Prostate gland (tissue), 2 donors: ENCODE measurements at places on chromosomes 1 and 21. TPM values are rescaled to one million over a fixed set of nuclear protein-coding genes. Genes with fewer than 3 reads are reported as not detected.

Gene FAM177B
- 0.51 TPM for total RNA-seq

DNA sequence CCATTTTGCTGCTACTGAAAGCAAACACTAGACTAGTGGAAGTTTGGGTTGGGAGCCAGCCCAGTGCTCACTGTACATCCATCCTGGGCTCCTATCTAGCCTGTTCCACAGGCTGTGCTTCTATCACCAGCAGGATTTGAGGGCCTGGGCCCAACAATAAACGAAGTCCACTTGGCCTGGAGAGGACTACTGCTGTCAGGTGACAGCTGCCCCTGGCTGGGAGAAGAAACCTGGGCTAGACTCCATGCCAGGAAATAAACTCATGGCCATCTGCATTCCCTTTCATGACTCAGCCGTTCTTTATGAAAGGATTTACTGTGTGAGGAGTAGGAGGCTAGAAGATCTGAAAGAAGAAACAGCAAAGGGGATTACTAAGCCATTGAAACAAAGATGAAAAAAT is 35.5 kb downstream of the COLGALT2 start:
- H3K4me1 ChIP-seq, result no peaks in the 10 kb centered on the region
- H3K27ac ChIP-seq, result no peak overlapping the region
- DNase-seq, result no peak
- H3K36me3 ChIP-seq, result no peaks in the 10 kb centered on the region

- H3K4me1 ChIP-seq, result peaks cover 10% of the 10 kb centered on the region
- no peak overlapping the region for H3K27ac ChIP-seq
- no peaks in the 10 kb centered on the region for H3K27me3 ChIP-seq
- DNase-seq, result no peak
- H3K4me3 ChIP-seq, result no peak overlapping the region
- H3K36me3 ChIP-seq, result no peaks in the 10 kb centered on the region
Observed at GRCh38 chr1:28070725-28071593, 17.5 kb downstream of the EYA3 start.

DNA sequence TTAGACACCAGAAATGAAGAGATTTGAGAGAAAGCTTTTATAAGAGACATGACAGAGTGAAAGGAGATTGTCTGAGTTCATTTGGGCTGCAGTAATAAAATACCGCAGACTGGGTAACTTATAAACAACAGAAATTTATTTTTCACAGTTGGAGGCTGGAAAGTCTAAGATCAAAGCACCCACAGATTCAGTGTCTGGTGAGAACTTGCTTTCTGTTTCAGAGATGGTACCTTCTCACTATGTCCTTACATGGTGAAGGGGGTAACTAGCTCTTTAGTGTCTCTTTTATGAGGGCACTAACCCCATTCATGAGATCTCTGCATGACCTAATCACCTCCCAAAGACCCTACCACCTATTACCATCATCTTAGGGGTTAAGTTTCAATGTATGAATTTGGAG is 30.9 kb upstream of the FCRL4 start:
- H3K27ac ChIP-seq, result no peak overlapping the region
- DNase-seq, result no peak
- H3K36me3 ChIP-seq, result no peaks in the 10 kb centered on the region
- H3K27me3 ChIP-seq, result no peaks in the 10 kb centered on the region

Gene SEMA4A
- total RNA-seq, result 22.9 TPM

Gene CD2
- 1.3 TPM for total RNA-seq

- DNase-seq, result no peak
- no peak overlapping the region for H3K27ac ChIP-seq
- H3K4me1 ChIP-seq, result peaks cover 12% of the 10 kb centered on the region
- H3K36me3 ChIP-seq, result no peaks in the 10 kb centered on the region
- H3K4me3 ChIP-seq, result peak overlapping the region; percentile 49
Observed at GRCh38 chr1:32703479-32704291, 1.1 kb upstream of the SYNC start.

GRCh38 chr21:15301014-15301413 is 236.2 kb upstream of the NRIP1 start:
- H3K27me3 ChIP-seq, result no peaks in the 10 kb centered on the region
- no peak overlapping the region for H3K4me3 ChIP-seq
- no peaks in the 10 kb centered on the region for H3K36me3 ChIP-seq

- H3K27me3 ChIP-seq, result no peaks in the 10 kb centered on the region
- no peak overlapping the region for H3K4me3 ChIP-seq
Observed at GRCh38 chr1:230563591-230563990, 78.7 kb upstream of the COG2 start.

- H3K36me3 ChIP-seq, result no peaks in the 10 kb centered on the region
- H3K27ac ChIP-seq, result no peak overlapping the region
- no peak for DNase-seq
- no peaks in the 10 kb centered on the region for H3K4me1 ChIP-seq
- H3K4me3 ChIP-seq, result no peak overlapping the region
Observed at GRCh38 chr1:6807782-6808181, 22.5 kb downstream of the CAMTA1 start.

GRCh38 chr1:65260851-65261473 is 48.4 kb upstream of the DNAJC6 start:
- H3K27ac ChIP-seq, result no peak overlapping the region
- no peak overlapping the region for H3K4me3 ChIP-seq
- no peaks in the 10 kb centered on the region for H3K27me3 ChIP-seq
- no peaks in the 10 kb centered on the region for H3K4me1 ChIP-seq
- DNase-seq, result no peak

Gene GBP4
- 6.0 TPM for total RNA-seq

- no peak overlapping the region for H3K27ac ChIP-seq
- no peak for DNase-seq
- H3K4me1 ChIP-seq, result no peaks in the 10 kb centered on the region
- no peaks in the 10 kb centered on the region for H3K36me3 ChIP-seq
- no peak overlapping the region for H3K4me3 ChIP-seq
- no peaks in the 10 kb centered on the region for H3K27me3 ChIP-seq
Observed at GRCh38 chr1:61782771-61783170, 40.5 kb downstream of the PATJ start.

DNA sequence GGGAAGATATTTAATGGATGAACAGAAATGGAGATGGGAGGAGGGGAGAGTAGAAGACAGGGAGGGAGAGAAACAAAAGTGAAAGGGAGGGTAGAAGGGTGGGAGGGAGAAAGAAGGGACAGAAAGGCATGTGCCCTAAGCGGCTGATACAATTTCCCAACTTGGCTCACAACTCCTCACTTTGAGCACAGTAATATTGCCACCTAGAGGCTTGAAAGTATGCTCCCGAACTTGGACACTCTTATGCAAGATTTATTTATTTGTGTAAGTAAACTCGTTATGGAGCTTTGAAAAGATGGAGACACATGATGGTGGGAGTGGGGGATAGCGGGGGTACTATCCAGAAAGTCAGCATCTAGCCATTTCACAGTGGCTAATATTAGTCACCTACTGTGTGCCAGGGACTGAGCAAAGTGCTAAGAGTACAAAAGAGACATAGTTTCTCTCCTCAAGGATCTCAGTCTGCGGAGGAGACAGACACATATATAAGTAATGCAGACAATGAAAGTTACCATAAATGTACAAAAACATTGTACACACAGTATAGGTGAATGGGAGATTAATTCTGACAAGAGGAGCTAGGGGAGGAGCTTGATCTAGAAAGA is 189.7 kb downstream of the SEC16B start:
- no peak overlapping the region for H3K4me3 ChIP-seq
- peak; percentile 12 for DNase-seq
- no peaks in the 10 kb centered on the region for H3K4me1 ChIP-seq
- no peaks in the 10 kb centered on the region for H3K27me3 ChIP-seq
- H3K36me3 ChIP-seq, result no peaks in the 10 kb centered on the region

GRCh38 chr1:160675641-160676410 is 29.0 kb upstream of the SLAMF1 start:
- peak; percentile 38 for DNase-seq
- no peaks in the 10 kb centered on the region for H3K4me1 ChIP-seq
- H3K27me3 ChIP-seq, result no peaks in the 10 kb centered on the region
- no peaks in the 10 kb centered on the region for H3K36me3 ChIP-seq
- H3K27ac ChIP-seq, result no peak overlapping the region
- no peak overlapping the region for H3K4me3 ChIP-seq

DNA sequence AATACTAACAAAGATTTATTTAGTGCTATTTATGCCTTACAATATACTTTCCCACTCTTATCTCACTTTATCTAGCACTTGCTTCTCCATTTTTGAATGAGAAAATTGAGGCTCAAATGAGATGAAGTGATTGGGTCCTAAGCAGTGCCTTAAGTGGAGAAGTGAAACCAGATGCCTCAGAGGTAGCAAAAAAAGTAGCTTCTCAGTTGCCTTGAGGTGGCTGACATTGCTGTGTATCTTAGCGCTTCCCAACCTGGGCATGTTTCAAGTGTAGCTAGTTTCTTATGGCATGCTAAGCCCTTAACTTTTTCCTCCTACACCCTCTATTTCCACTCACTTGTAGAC is 390.4 kb downstream of the OMA1 start:
- no peaks in the 10 kb centered on the region for H3K4me1 ChIP-seq
- no peaks in the 10 kb centered on the region for H3K36me3 ChIP-seq
- no peak overlapping the region for H3K4me3 ChIP-seq

Gene GPR3
- total RNA-seq, result 0.57 TPM

GRCh38 chr1:58180537-58180936 is 366.0 kb downstream of the OMA1 start:
- no peak for DNase-seq
- H3K36me3 ChIP-seq, result no peaks in the 10 kb centered on the region
- no peak overlapping the region for H3K4me3 ChIP-seq
- H3K4me1 ChIP-seq, result no peaks in the 10 kb centered on the region

- H3K27me3 ChIP-seq, result no peaks in the 10 kb centered on the region
- H3K36me3 ChIP-seq, result no peaks in the 10 kb centered on the region
- peaks cover 5% of the 10 kb centered on the region for H3K4me1 ChIP-seq
- DNase-seq, result no peak
- H3K4me3 ChIP-seq, result no peak overlapping the region
Observed at GRCh38 chr1:93965888-93966287, 56.7 kb upstream of the GCLM start.

Gene GSTM2
- total RNA-seq, result 79.5 TPM

DNA sequence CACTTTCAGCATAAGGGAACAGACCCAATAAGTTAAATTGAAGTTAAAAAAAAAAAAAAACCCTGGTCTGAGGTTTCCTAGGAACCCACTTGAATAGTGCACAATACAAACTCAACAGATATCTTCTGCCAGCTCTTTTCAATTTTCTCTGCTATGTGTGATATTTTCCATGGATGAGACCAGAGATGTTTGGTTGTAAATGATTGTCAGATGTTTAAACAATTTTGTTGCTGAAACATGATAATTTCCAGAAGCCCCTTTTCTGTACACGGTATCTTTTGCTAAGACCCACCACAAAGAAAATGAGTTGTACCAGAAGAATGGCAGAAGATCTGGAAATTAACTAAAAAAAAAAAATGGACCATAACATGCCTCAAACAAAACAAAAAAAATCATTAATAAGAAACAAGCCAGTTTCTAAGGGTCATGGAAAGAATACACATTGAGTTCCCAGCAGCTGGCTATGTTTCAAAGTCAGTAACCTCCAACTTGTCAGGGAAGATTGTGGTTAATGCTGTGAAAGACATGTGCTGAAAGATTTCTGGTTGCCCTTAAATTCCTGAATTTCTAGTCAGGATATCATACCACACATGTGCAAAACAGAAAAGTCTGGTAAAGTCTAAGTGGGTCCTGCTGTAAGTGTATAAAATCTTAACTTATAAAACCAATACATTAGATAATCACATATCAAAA is 35.6 kb upstream of the MGST3 start:
- no peaks in the 10 kb centered on the region for H3K4me1 ChIP-seq
- H3K4me3 ChIP-seq, result no peak overlapping the region
- H3K27ac ChIP-seq, result no peak overlapping the region
- DNase-seq, result no peak
- no peaks in the 10 kb centered on the region for H3K27me3 ChIP-seq
- no peaks in the 10 kb centered on the region for H3K36me3 ChIP-seq

- H3K36me3 ChIP-seq, result no peaks in the 10 kb centered on the region
- H3K4me1 ChIP-seq, result no peaks in the 10 kb centered on the region
- H3K27me3 ChIP-seq, result no peaks in the 10 kb centered on the region
- H3K27ac ChIP-seq, result no peak overlapping the region
- H3K4me3 ChIP-seq, result no peak overlapping the region
- DNase-seq, result no peak
Observed at GRCh38 chr1:162385280-162385623, 3.7 kb downstream of the C1orf226 start.

- no peak overlapping the region for H3K27ac ChIP-seq
- H3K36me3 ChIP-seq, result no peaks in the 10 kb centered on the region
- DNase-seq, result no peak
- H3K4me1 ChIP-seq, result no peaks in the 10 kb centered on the region
- H3K27me3 ChIP-seq, result no peaks in the 10 kb centered on the region
Observed at GRCh38 chr1:151606384-151606783, 5.5 kb upstream of the SNX27 start.

Gene VANGL1
- total RNA-seq, result 12.3 TPM

Gene PPT1
- total RNA-seq, result 86.2 TPM

Gene S100A4
- 56.3 TPM for total RNA-seq

- H3K27me3 ChIP-seq, result peaks cover 51% of the 10 kb centered on the region
- peak overlapping the region; percentile 52 for H3K27ac ChIP-seq
- peak overlapping the region; percentile 69 for H3K4me3 ChIP-seq
- H3K36me3 ChIP-seq, result no peaks in the 10 kb centered on the region
- H3K4me1 ChIP-seq, result peaks cover 12% of the 10 kb centered on the region
- DNase-seq, result peak; percentile 49
Observed at GRCh38 chr1:3069491-3070308, 697 bp downstream of the PRDM16 start.

Gene CLCA1
- 0.34 TPM for total RNA-seq

GRCh38 chr1:197441999-197442414 is 174.0 kb downstream of the CRB1 start:
- no peaks in the 10 kb centered on the region for H3K4me1 ChIP-seq
- H3K4me3 ChIP-seq, result no peak overlapping the region
- no peak overlapping the region for H3K27ac ChIP-seq
- DNase-seq, result no peak
- no peaks in the 10 kb centered on the region for H3K36me3 ChIP-seq
- H3K27me3 ChIP-seq, result no peaks in the 10 kb centered on the region

DNA sequence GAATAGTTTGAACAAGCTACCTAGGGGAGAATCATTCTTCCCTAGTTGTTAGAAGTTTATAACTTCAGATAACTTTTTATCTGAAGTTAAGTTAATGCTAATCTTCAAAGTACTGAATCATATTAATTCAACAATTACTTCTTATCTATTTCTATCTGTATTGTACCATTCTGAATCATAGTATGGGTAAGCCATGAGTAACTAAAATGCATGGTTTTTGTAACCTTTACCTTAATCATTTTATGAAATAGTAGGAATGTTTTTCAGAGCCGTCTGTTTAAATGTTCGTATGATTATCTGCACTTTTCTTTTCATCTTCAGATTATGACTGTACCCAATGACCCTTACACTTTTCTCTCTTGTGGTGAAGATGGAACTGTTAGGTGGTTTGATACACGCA is 50.3 kb upstream of the MPC2 start:
- no peak for DNase-seq
- H3K36me3 ChIP-seq, result no peaks in the 10 kb centered on the region
- H3K27ac ChIP-seq, result no peak overlapping the region
- H3K4me1 ChIP-seq, result no peaks in the 10 kb centered on the region
- H3K4me3 ChIP-seq, result no peak overlapping the region

DNA sequence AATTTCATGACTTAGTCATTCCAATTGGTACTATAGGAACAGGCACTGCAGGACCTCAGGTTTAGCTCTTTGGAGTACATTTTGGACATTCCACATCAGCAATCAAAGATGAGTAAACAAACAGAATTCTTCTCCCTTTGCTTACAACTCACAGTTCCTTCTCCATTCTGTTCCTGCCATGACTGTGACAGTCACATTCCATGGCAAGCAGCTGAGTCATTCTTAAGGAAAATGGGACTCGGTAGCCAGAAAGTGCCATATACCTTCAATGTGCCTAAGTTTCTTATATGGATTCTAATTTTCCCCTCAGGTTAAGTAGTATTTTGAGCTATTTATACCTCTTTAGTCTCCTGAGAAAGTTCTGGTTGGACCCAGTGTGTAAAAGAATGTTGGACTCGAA is 25.6 kb downstream of the CRCT1 start:
- H3K4me1 ChIP-seq, result no peaks in the 10 kb centered on the region
- H3K4me3 ChIP-seq, result no peak overlapping the region
- no peak overlapping the region for H3K27ac ChIP-seq
- no peaks in the 10 kb centered on the region for H3K27me3 ChIP-seq
- no peaks in the 10 kb centered on the region for H3K36me3 ChIP-seq
